ENCODE measurements at places on chromosomes 3 and 15. TPM values are rescaled to one million over a fixed set of nuclear protein-coding genes. Genes with fewer than 3 reads are reported as not detected.

DNA sequence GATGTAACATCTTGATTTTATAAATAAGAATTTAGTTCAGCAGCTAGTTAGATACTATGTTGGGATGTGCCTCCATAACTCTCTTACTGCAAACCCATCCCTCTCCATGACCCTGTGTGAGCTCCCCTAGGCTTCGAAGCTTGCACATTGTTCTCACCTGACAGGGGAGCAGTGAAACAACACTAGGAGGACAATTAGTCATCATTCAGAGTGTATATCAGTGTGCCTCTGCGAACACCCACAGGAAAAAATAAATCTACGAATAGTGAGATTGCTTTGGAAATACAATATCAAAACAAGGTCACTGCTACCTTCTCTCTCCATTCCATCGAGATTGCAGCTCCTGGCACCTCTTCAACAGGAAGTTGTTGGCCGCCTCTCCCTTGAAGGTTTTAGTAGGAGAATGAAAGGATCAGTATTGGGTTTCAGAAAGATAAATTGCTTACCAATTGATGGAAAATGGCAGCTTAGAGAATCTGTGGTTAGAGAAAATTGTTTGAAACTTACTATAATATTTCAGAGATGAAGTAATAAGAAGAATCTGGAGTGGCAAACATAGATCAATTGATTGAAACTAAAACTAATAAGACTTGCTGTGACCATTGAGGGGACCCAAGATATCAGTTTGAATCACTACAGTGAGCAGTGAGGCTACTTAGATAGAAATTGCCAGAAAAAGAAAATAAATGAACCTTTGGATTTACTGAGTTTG, 103.2 kb downstream of the CHL1 start:
- no peak for DNase-seq

DNA sequence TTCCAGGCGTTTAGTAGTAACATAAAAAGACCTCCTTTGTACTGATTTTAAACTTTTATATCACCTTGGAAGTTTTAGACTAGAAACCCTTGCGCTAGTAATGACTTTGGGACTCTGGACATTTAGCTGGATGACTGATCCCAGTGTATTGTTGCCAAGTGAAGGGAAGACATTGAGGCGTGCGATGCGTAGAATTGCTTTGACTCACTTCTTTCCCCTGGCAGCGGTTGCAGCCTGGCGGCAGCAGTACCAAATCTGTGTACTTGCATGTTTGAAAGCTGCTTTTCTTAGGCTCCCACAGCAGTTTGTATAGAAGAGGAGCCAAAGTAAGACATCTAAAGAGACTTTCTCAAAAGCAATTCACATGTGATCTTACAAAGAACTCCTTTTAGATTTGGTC, 151.6 kb downstream of the BBX start:
- DNase-seq, result no peak

GRCh38 chr15:65183865-65184159, 1.3 kb downstream of the CLPX start:
- no peak for DNase-seq

CCDC71 gene
- total RNA-seq, result 29.3 TPM

GRCh38 chr3:52023860-52024764, 28.4 kb upstream of the RPL29 start:
- no peak for DNase-seq

DNA sequence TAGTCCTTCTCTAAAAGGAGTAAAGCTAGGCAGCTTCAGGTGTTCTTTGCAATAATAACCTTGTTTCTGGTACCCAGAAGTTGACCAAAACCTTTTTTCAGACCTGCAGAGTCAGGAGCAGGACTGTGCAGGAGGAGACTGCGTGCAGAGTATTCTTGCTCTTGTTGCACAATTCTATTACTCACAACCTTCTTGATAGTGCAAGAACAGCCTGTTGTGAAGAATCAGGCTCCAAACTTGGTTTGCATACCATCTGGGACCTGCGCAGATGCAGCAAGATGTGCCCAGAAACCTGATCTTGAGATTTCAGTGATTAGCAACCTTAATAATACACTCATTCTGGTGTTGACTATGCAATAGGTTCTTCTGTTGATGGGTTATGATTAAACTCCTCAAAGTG, 111.9 kb downstream of the ATG7 start:
- DNase-seq, result no peak

CYP1A1 gene
- 8.3 TPM for total RNA-seq

DNA sequence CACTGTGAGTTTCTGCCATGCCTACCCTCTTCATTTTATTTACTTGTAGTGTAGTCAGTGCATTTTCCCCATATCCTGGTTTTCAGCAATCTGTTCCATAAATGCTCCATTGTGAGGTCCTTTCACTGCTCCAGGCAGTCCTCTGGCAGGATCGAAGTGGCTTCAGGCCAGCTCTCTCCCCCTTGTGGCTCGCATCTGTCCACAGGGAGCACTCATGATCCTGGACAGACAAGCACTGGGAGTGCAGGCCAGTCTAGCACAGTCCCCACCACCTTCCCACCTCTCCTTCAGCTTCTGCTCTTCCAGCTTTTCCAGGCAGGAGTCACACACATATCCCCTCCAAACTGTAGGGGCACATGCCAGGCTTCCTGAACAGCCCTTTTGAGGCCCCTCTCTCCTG, 173.6 kb downstream of the PPM1L start:
- no peak for DNase-seq

GOLGA8Q gene
- total RNA-seq, result 2.7 TPM

GRCh38 chr3:50392101-50392715, 32.9 kb upstream of the TMEM115 start:
- no peak for DNase-seq

DNA sequence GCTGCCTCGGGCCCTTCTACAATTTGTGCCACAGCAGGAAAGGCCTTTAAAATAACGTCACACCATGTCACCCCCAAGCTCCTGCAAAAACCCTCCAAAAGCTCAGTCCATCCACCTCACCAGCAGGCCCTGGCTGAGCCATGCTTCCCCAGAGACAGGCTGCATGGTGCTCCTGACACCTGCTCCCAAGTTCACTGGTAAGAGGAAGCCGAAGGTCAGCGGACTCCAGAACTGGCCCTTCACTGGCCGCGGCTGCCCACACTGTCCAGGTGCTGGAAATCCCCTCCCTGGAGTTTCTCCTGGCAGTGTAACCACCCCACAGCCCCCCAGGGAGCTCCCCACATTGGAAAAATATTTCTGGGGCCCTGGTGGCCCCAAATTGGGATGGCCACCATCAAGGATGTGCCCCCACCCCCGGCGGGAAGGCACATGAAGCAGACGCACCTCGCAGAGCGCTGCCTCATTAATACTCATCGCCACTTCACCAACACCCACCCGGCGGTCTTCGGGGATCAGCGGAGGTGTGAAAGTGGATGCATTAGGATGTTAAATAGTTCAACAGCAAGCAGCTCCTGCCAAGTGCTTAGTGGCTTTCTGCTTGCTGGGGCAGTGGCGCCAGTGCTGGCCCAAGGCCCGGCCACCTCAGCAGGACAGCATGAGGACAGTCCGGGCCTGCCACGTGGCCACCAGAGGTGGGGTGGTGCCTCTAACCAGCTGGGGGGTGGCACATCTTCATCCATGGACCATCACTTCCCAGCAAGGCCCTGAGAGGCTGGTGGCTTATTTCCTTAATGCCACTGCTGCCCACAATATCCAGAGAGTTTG, 146.1 kb upstream of the IQSEC1 start:
- no peak for DNase-seq

DNA sequence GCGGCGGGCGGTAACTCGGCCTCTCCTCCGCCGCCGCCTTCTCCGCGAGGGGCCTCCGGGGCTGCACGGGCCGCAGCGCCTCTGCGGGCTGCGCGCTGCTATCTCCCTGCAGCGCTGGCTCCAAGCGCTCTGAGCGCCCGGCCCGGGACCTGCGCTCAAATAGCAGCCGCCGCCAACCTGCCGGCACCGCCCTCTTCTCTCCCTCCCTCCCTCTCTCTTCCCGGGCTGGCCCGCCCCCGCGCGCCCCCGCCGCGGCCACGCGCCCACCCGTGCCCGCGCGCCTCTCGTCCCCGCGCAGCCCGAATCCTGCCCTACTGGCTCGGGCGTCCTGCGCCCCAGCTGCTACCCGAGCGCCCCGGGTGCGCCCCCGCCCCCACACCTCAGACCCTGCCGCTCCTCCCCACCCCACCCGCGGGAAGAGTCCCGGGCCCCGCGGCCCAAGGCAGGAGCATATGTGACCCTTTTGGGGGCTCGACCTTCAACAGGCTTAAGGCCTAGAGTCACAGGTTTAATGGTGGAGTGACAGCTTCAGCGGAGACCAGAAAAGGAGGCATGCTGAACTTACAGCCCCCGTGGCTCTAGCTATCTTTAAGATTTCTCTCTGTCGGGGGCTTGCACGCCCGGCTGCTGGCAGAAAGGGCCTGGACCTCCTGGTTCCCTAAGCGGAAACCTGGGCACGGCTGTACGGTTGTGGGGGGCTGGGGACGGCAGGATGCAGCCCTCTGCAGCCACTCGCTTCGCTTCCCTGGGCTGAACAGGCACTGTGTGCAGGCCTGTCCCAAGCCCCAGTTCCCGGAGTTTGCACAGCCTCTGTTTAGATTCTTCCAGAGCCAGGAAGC, at the start of gene CACNA2D2:
Gene CACNA2D2 (minus strand): TSS at position 131 of the 839 bp plus-strand sequence. CDS start 211 bp downstream, outside the sequence.
- no peak for DNase-seq

KLHL40 gene
- not detected for total RNA-seq

DNA sequence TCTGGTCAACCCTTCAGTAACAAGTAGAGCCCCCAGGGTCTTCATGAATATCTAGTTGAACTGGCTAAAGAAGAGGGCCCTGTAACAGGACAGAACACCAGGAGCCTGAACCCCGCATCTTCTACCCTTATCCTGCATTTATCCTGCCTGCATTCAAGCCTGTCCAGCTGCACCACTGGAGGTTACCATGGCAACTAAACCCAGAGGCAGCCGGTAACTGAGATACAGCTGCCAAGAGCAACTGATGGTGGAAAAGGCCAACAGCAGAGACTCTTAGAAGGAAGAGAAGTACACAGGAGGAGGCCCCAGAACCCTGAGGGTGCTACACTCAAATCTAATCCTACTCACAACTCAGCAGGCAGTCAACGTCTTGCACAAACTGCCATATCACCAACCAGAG, 3.7 kb upstream of the PRKAR2A start:
- DNase-seq, result no peak

All from omental fat pad (tissue), 4 donors.